Stimulated activated CD4-positive, alpha-beta T cell treated with anti-CD3 and anti-CD28 coated beads, TNF-alpha, amount 100 ng/mL, for 48 hours (primary cell): ENCODE measurements at places on chromosomes 7 and 10.
A peak's percentile ranks its signal among the peaks of the same experiment; 100 is the strongest.

GRCh38 chr7:83415840-83416239, 233.1 kb downstream of the SEMA3E start:
- DNase-seq: no peak

GRCh38 chr7:151241755-151242096, 6.8 kb downstream of the SMARCD3 start:
- no peak for DNase-seq

GRCh38 chr7:45180084-45180986, 22.7 kb downstream of the RAMP3 start:
- no peak for DNase-seq

DNA sequence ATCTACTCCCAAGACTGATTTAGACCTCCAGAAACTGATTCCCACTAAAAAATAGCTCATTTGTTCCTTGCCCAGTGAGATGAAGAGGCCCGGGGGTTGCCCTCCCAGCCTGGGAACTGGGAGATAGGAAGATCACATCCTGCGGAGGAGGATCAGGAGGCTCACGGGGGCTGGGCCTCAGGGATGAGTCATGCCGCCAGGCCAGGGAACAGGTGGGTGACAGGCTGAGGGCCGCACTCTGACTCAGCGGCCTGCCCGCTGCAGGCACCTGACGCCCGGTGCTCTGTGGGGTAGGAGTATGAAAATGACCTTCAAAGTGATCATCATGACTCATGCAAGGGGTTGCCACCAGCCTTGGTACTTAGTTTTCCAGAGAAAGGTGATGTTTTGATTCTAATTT, 104.5 kb upstream of the ZPBP start:
- peak; percentile 70 for DNase-seq

DNA sequence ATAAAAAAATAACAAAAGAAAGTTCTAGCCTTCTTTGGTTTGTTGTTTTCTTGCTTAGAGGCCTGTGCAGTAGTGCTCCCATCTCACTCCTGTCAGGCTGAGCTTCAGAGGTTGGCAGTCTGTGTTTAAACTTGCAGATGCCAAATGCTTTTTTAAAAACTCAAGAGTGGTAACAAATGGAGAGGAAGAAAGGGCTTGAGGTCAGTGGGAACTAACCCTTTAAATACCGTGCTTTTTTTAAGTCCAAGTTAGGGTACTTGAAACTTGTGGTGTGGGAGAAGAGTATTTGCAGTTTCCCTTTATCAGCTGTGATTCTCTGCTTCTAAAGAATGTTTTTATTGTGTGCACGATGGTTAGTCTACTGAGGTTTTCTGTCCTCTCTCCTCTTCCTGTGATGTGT, 29.4 kb downstream of the ZRANB1 start:
- DNase-seq: no peak

DNA sequence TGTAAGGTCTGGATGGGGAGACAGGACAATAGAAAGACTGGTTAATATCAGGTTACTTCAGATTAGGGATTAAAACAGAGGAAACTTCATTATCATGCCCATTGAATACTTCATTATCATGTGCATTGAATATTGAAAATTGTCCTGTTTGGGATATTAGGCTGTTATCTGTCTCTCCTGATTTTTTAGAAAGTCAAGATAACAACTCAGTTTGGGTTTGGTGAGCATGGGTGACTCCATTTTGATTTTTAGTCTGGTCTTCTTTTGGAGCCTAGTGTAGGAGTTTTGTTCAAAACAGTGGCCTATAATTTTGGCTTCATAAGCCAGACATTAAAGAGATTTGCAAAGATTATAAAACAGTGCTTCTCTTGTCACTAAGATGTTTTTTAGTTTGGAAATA, 95.5 kb downstream of the ADK start:
- no peak for DNase-seq

- no peak for DNase-seq
Observed at GRCh38 chr7:75772081-75773077, at the start of gene CCL26. CCL26 (minus strand) TSS chr7:75772211; CDS start chr7:75772176, 35 bp downstream.

DNA sequence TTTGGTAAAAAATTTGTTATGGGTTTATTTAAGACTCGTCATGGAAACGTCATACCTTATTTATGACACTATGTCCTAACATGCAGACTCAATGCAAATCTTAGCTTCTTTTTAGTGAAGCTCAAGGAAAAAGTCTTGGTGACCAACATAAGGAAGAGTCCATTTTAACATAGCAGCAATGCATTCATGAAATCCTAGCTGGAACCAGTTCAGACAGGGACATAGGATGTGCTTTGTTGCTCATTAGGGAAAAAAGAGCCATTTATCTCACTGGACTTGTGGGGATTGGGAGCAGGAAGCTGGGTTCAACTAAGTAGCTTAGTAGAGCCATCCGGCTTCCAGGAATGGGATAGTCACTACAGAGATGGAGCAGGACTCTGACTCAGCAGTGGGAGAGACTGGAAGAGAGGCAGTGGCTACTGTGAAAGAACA, 100.7 kb upstream of the DKK1 start:
- DNase-seq: no peak

- no peak for DNase-seq
Observed at GRCh38 chr7:55065511-55066229, 46.9 kb downstream of the EGFR start.
